Stimulated activated CD4-positive, alpha-beta T cell treated with anti-CD3 and anti-CD28 coated beads, Interleukin-4, amount 100 ng/mL, for 4 hours (primary cell): ENCODE measurements at places on chromosomes 6 and 20.

DNA sequence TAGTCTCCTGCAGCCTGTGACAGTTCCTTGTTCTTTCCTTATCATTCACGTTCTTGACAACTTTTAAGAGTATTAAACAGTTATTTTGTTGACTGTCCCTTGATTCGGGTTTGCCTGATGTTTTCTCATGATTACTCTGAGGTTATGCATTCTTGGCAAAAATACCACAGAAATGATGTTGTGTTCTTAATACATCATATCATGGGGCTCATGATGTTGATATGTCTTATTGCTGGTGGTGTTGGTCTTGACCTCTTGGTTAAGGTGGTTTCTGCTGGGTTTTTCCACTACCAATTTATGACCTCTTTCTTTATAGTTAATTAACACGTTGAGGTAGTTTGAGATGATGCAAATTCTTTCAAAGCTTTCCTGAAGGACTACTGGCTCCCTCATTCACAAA lies 59.1 kb downstream of the ZHX3 start:
- DNase-seq = no peak

- no peak for DNase-seq
Measured at GRCh38 chr20:43921227-43921780, 6.7 kb downstream of the TOX2 start.

GRCh38 chr6:7178280-7178679 lies 70.5 kb downstream of the RREB1 start:
- no peak for DNase-seq

- DNase-seq = no peak
Measured at GRCh38 chr20:11905460-11906179, 12.1 kb upstream of the BTBD3 start.

DNA sequence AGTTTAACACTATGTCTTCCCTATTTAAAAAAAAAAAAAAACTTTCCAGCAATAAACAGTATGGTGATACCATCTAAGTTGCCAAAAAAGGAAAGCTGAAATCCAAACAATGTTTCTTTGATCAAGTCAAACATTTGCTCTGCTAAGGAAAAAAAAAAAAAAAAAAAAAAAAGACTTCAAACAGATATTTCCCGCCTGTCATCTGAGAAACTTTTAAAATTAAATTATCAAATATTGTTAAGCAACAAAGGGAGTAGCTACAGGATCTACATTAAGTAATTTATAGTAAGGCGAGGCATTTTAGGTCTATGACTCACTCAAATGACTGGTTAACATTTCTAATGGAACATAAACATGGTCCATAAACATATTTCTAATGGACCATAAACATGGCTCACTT lies 121.2 kb downstream of the DST start:
- no peak for DNase-seq

DNA sequence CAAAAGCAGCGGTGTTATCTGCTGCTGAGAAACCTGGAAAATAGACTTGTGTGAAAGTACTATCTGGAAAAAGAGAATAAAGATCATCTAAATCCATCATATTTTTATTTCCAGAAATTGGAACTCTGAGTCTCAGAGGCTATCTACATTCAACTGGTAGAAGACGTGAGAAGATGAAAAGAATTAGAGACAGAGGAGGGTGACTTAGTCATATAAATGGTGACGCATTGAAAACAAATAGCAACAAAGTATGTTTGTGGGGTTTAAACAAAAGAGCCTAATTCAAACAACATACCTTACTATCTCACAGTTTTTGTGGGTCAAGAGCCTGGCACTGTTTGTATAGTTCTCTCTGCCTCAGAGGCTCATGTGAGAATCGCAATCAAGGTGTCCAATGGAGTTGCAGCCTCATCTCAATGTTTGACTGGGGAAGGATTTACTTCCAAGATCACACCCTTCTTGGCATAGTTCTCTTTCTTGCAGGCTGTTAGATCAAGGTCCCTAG lies 757.1 kb upstream of the SLC35B3 start:
- DNase-seq = no peak

DNA sequence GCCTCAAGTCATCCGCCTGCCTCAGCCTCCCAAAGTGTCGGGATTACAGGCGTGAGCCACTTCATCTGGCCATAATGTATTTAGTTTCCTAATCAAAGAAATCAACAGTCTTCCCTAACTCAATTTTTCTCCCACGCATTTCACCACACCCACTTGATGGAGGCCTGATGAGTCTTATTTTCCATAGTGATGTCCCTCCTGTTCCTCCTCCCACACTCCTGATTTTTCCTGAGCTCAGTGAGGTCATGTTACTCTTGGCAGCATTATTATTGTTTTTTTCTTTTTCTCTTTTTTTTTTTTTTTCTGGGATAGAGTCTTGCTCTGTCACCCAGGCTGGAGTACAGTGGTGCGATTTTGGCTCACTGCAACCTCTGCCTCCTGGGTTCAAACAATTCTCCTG lies 8.9 kb downstream of the ABRACL start:
- no peak for DNase-seq

DNA sequence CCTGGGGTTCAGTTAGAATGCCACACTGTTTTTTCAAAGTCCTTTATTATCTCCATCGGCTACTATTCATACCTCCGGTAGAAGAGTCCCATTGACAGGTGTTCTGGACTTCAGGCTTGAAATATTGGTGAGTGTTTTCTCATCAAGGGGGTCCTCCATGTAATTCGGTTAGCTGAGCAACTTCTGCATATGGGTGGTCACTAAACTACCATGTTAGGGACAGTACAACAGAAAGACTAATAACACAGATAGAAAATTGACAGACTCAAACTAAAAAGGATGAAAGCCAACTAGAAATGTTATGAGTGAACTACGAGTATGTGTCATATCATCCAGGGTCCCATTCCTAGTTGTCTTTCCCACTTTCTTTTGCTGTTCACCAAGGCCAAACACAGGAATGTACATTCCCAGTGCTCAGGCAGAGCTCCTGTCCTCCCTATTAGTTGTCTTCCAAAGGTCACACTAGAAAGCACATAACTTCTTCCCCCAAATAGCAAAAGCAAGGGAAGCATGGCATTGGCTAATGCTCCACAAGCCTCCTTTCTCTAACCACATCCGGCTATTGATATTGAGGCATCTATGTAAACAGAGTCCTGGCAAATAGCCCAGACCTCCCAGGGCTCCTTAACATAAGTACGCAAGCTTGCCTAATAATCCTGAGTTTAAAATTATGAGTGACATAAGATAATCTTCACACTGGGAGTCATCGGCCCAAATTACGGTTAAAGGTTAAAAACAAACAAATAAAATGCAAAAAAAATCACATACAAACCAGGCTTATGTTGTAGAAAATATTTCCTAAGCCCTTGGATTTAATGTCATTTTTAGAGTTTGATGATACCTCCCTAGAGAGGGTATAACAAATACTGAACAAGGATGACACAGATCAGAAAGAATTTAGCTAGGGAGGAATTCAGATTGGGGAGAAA lies 13.2 kb downstream of the CCN2 start:
- no peak for DNase-seq

DNA sequence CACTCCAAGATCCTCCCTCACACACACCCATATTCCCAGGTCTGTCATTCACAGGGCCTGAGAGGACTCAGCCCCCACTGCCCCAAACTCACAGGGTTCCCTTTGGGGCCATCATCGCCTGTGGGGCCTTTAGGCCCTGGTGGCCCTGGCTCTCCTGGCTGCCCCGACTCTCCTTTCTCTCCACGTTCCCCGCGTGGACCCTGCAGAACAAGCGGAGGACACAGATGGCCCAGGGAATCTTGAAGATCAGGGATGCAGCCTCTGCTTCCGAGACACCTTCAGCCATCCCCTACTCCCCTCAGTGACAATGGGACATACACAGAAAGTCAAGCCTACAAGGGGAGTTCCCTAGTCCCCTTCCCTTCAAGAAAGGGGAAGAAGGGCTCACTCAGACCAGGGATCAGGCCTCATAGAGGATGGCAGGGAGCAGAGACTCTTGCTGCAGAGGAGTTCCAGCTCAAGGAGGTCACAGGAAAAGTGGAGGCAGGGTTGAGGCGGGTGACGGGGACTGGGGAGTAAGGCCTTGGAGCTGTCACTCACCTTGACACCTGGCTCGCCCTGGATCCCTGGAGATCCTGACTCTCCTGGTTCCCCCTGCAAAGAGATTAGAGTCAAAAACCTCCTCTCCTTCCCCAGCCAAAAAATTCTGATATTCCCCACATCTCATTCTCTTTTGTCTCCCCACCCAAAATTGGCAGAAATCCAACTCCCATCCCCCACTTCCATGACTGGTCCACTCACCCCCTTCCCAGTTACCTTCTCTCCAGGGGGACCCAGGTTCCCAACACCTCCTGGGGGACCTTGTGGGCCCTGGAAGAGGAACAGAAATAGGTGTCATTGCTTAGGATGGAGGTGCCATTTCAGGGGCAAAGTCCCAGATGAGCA lies 22.7 kb downstream of the COL11A2 start:
- DNase-seq = no peak

DNA sequence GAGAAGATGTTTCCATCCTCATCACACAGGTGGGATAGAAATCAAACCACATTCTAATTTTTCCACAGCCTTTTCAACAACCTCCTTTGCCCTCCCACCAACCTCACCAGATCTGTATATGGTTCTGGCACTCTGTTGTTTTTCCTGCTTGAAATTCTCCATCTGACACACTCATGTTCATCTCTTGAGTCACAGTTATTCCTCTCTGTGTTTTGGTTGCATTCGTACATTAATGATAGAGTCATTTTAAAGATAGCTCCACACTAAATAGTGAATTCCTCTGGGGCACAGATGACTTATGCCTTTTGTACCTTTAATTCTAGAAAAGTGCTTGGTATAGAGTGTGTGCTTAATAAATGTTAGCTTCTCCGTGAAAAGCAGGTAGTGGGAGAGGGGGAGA lies 1.4 kb upstream of the GCLC start:
- DNase-seq = no peak

DNA sequence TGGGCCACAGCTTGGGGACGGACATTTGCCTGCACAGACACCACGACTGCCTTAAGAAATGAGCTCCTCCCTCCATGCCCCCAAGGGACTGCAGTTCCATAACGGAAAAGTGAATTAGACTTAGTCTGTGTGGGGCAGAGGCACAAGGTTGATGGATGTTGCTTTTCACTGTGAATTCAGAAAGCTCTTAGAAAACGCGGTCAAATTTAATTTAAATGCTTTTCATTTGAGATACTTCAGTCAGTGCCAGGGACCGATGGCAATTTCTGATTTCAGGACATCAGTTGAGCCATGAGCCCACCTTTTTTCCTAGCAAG lies 356.4 kb downstream of the KIF16B start:
- no peak for DNase-seq

DNA sequence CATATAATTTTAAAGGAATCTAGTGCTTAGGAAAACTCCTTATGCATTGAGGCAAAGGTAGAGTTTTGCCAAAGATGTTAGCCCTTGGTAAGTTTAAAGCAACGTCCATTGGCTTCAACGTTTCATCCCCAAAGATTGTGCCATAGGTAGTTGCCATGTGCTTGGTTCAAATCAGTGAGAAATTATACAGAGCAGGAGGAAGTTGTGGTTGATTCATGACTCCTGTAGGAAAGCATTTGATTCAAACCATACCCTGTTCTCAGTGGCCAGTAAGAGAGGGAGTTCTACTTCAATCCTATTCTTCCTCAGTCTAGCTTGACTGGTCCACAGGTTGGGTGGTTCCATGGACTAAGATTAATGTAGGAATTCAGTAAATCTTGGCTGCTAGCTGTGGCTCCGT lies 535.6 kb downstream of the QKI start:
- DNase-seq = no peak

DNA sequence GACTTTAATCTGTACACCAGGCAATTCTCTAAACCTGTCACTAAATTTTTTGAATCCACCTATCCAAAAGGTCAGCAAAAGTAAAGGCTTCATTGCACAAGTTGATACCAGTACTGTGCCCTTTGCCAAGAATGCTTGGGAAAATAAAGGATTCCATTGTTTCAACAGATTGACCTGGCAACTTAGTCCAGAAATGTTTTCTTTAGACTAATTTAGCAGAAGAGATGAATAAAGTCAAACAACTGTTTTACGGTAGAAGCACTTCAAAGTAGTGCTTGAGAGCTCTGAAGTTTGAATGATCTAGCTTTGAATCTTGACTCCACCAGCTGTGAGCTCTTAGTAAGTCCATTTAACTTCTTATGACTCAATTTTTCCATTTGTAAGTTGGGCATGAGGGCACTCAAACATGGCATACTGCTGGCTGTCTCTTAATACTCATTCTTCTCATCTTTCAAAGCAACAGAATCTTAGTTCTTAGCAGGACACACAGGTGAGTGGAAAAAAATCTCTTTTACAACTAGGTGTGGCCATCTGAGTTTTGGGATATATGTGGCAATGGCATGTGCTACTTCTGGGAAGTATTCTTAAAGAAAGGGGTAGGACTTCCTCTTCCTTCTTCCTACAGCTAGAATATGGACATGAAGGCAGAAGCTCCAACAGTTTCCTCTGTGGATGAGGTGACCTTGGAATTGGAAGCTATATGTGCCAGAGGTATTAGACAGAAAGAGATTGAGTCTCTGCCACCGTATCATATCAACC lies 55.9 kb upstream of the LOC128125822 start:
- DNase-seq = no peak

- no peak for DNase-seq
Measured at GRCh38 chr6:19836799-19837510, at the start of gene ID4. Gene ID4 (plus strand): TSS chr6:19837370. CDS start chr6:19837755, 385 bp downstream.

- no peak for DNase-seq
Measured at GRCh38 chr6:74333406-74333805, 637.4 kb downstream of the CD109 start.

DNA sequence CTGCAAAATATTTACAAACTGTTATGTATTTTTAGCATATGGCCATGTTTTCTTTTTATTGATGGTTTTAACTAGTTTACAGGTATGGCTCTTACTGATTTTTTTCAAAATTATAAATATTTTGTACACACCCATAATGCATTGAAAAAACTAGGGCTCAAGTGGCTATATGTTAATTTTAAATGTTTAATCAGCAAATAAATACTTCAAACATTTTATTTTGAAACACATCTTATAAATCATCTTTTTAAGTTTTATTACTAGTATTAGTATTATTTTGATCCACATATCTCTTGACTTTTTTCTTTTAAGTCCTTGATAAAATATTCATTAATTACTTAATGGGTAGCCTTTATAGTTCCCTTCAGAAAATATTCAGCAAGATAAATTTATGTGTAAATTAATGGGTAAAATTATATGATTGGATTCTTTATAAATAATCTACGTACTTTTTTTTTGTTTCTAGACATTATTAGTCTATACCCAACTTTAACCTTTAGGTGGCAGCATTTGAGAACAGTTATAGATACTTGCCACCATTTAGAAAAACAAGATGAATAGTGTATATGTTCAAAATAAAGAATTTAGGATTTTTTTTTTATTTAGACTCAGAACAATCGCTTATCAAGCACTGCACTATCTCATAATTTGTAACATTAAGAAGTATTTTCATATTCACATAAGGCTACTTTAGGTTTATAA lies 241.9 kb downstream of the ADGRB3 start:
- DNase-seq = no peak

DNA sequence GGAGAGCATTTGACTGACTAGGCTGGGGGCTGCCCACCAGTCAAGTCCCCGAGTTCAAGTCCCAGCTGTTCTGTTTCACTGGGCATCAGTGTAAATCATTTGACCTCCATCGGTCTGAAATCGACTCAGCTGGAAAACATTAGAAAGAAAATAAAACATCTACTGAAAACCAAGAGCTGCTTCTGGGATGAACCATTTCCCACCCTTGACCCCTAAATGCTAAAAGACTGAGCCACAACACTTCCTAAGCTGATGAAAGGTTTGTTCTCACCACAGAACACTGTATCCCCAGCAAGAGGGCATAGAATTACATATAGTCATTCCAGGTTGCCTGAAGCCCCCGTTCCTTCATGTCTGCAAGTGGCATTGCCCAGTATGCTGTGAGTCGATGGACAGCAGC lies 237.0 kb upstream of the TAB2 start:
- no peak for DNase-seq
